ENCODE measurements at places on chromosomes 4 and X.

GRCh38 chrX:11864171-11864570 lies 106.1 kb downstream of the MSL3 start:
- DNase-seq: no peak

GRCh38 chr4:94979621-94980020 lies 221.9 kb downstream of the BMPR1B start:
- DNase-seq: no peak

DNA sequence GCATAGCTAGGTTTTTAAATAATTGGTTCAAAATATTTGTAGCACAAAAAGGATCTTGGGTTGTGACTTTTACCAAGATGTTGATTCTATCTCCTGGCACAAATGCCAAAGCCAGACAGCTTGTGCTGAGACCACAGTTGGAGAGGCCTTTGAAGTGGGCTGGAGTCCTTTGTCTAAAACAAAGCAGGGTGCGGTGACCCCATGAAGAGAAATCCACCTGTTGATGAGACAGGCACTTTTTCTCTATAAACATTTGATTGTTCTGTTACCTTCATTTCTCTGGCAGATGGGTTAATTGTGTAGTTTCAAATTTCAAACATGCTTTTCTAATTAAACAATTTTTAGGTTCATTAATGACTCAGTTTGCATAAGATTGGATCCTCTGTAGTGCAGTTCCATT lies 56.7 kb downstream of the STOX2 start:
- DNase-seq: no peak

DNA sequence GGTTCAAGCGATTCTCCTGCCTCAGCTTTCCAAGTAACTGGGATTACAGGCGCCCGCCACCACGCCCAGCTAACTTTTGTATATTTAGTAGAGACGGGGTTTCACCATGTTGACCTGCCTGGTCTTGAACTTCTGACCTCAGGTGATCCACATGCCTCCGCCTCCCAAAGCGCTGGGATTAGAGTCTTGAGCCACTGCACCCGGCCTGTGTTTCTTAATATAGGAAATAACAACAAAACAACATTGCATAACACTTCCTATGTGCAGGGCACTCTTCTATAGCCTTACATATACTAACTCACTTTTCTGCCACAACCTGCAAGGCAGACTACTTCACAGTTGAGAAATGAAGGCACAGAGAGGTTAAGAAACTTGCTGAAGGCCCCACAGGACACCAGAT lies 12.8 kb upstream of the TMEM131L start:
- DNase-seq: no peak

DNA sequence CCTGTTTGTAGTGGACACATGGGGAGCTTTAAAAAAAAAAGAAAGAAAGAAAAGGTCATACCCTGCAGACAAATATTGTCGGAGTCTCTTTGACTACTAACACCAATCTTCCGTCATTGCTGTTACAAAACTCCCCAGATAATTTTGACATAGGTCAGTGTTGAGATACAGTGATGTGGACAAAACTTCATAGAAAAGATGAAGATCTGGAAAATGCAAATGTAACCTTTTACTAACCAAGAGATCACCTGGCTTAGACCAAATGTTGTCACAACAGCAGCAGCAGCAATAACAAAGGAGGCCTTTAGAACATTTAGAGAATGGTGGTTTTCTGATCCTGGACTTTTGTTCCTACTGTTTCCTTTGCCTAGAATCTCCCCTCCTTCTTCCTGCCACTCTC lies 8.1 kb upstream of the COMMD8 start:
- DNase-seq: no peak

GRCh38 chrX:2628751-2629315 lies 62.3 kb upstream of the CD99 start:
- DNase-seq: no peak

GRCh38 chrX:115650916-115651315 lies 89.9 kb downstream of the PLS3 start:
- peak; percentile 38 for DNase-seq

DNA sequence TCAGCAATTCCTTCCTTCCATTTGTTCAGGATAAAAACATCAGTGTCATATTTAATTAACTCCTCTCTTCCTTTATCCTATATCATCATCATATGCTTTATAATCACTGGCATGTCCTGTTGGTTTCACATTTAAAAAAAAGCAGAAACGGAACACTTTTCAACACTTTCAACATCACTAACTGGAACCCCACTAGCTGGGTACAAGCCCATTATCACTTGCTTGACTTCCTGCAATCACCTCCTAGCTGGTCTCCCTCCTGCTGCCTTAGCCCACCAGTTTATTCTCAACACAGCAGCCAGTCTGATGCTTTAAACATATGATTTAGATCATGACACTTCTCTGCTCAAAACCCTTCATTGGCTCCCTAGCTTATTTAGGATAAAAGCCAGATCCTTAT lies 116.4 kb upstream of the LSM6 start:
- no peak for DNase-seq

- no peak for DNase-seq
These were observed 109.0 kb downstream of the ANTXR2 start for GRCh38 chr4:79964020-79964399.

- no peak for DNase-seq
These were observed 4.0 kb upstream of the SH3D19 start for GRCh38 chr4:151329217-151330007.

Measured in brain microvascular endothelial cell (primary cell).